ENCODE measurements at places on chromosomes 6 and 20. TPM values are rescaled to one million over a fixed set of nuclear protein-coding genes. Genes with fewer than 3 reads are reported as not detected.

SLC17A1 gene
- total RNA-seq: not detected

C6orf15 gene
- total RNA-seq: not detected

RIPOR3 gene
- total RNA-seq: 6.3 TPM

BPIFB1 gene
- total RNA-seq: not detected

KCNK15 gene
- 0.19 TPM for total RNA-seq

TUBB2B gene
- total RNA-seq: 794 TPM

CD24 gene
- 2,810 TPM for total RNA-seq

- H3K27ac ChIP-seq: no peak overlapping the region
- H3K27me3 ChIP-seq: no peaks in the 10 kb centered on the region
- peak; percentile 20 for DNase-seq
- no peaks in the 10 kb centered on the region for H3K36me3 ChIP-seq
- no peaks in the 10 kb centered on the region for H3K4me1 ChIP-seq
Measured at GRCh38 chr6:16284472-16284871, 46.1 kb downstream of the GMPR start.

- H3K27me3 ChIP-seq: peaks cover under 1% of the 10 kb centered on the region
- no peaks in the 10 kb centered on the region for H3K4me1 ChIP-seq
- no peak for DNase-seq
- H3K27ac ChIP-seq: no peak overlapping the region
- H3K36me3 ChIP-seq: no peaks in the 10 kb centered on the region
Measured at GRCh38 chr6:83846291-83846690, 6.9 kb upstream of the RIPPLY2 start.

GRCh38 chr6:74757813-74758212, 448.0 kb downstream of the COL12A1 start:
- no peak for DNase-seq
- H3K27ac ChIP-seq: no peak overlapping the region
- no peaks in the 10 kb centered on the region for H3K36me3 ChIP-seq
- H3K4me3 ChIP-seq: no peak overlapping the region
- H3K4me1 ChIP-seq: no peaks in the 10 kb centered on the region

DNA sequence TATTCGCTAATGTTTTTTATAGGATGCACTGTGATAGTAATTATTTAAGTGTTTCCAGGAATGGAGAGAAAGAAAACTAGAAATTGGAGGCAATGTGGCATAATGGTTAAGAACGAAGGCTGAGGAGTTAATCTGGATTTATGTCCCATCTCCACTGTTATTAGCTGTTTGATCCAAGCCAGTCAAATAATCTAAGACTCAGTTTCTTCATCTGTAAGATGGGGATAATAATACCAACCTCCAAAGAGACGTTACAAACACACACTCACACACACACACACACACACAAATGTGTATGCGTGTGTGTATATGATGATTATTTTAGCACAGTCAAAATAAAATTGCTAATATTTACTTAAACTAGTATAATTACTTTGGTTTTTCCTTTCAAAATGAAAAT, 36.9 kb upstream of the TPD52L1 start:
- DNase-seq: no peak
- H3K36me3 ChIP-seq: no peaks in the 10 kb centered on the region
- H3K27ac ChIP-seq: no peak overlapping the region
- no peak overlapping the region for H3K4me3 ChIP-seq

DNA sequence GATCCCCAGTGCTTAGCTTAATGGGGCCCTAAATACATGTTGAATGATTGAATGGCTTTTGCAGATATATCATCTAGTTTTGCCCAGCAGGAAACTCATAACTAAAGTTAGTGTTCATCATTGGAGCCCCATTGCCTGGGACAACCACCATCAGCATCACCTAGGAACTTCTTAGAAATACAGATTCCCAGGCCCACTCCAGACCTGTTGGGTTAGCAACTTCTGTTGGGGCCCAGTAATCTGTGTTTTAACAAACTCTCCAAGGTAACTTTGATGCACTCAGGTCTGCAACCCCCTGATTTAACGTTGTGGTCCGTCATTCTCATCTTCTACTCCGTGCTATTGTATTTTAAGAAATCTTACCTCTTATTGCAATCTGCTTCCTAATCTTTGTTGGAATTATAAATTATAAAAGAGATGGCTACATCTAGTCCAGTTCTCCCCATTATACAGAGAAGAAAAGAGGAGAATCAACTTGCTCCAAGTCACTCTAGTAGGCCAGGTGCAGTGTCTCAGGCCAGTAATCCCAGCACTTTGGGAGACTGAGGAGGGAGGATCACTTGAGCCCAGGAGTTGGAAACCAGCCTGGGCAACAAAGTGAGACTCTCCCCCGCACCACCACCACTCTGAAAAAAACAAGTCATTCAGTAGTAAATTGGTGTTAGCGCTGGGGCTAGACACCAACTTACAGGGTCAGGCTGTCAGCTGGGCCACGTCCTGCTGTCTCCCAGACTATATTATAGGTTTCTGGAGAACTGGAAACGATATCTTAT, 13.7 kb downstream of the FOXP4 start:
- peaks cover 79% of the 10 kb centered on the region for H3K4me1 ChIP-seq
- no peak overlapping the region for H3K27ac ChIP-seq
- H3K36me3 ChIP-seq: no peaks in the 10 kb centered on the region
- DNase-seq: peak; percentile 60

DNA sequence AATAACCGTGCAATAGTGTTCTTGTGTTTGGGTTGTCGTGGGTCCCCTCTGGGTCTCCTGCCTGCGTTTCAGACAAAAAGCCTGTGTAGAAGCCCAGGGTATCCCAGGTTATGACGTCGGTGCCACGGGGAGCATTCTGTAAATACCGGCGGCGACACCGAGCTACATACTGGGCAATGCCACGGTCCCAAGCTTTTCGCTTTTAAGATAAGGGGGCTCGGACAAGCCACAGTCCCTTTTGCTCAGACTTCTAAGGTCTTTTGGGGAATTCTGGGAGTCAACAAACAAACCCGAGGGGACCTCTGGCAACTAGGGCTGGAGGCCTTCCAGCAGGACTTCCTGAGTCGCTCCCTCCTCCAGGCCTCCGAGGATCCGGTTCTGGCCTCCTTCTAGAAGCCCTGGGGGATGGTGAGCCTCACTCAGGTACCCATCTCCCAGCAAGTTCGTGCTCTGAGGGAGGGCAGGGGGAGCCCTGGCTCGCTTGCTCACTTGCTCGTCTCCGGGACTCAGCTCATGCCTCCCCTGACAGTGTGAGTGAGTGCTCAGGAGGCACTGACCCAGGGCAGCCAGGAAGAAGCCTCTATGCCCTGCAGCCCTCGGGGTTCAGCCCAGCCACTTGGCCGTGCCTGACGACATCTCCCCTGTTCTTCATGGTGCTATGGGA, 62.4 kb upstream of the MRPS10 start:
- no peaks in the 10 kb centered on the region for H3K36me3 ChIP-seq
- H3K4me1 ChIP-seq: no peaks in the 10 kb centered on the region
- no peak overlapping the region for H3K27ac ChIP-seq
- H3K4me3 ChIP-seq: no peak overlapping the region
- no peaks in the 10 kb centered on the region for H3K27me3 ChIP-seq

DNA sequence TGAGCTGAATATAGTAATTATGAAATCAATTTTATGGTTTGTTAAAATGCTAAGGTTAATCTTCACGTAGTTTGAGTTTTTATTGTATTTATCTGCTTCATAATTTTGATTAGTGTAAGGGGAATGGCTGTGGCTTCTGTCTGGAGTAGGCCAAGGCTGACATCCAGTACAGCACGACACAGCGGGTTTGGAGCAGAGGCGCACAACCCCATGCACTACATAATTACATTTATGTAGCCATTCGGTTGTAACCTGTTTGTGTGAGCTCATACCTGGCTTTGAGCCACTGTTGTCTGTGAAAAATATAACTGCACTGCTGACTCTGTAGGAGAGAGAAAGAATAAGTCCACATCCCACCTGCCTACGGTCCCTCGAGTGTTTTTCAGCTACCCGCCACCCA, 615.5 kb downstream of the EYS start:
- H3K4me1 ChIP-seq: no peaks in the 10 kb centered on the region
- no peaks in the 10 kb centered on the region for H3K36me3 ChIP-seq
- no peak for DNase-seq
- H3K27me3 ChIP-seq: no peaks in the 10 kb centered on the region
- H3K27ac ChIP-seq: no peak overlapping the region

DNA sequence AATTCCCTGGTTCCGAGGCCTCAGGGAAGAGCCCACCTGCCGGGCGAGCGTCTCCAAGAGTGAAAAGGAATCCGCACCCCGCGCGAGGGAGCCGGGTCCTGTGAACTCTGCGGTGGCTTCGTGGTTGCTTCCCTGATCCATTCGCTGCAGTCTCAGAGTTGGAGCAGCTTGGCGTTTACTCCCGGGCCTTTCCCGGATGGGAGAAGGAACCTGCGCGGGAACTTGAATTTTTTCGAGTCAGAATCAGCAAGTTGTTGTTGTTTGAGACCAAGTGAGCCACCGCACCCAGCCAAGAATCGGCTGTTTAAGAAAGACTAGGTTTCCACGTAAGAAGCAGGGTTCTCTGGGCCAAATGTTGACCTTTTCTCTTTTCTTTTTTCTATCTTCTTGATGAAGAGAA, 12.9 kb downstream of the PRSS16 start:
- H3K27ac ChIP-seq: no peak overlapping the region
- peak overlapping the region; percentile 74 for H3K4me3 ChIP-seq
- peaks cover 22% of the 10 kb centered on the region for H3K27me3 ChIP-seq
- DNase-seq: peak; percentile 77
- no peaks in the 10 kb centered on the region for H3K36me3 ChIP-seq

DNA sequence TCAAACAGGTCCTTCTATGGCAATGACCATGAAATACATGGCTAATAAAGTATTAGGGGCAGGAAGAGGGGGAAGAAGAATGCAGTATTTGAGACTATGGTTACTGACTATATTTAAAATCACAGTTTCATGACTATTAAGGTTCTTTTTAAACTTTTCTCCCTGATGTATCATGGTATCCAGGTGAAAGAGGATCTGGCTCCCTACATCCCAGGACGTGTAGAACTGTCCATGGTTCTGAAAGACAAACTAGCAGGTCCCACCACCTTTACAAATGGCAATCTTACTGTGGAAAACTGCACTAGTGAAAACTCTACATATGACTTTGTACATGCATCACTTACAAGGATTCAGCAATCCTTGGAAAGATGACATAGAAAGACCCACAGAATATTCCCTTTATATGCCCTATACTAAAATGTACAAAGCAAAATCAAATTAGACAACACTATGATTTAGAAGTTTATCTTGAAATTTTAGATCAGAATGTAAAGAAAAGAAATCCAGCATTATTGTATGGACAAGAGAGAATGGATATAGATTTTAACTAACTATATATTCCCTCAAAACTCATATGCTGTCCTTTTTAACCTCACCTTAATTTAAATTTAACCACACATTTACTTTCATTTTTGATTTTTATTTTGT, 33.5 kb downstream of the RPP21 start:
- no peaks in the 10 kb centered on the region for H3K4me1 ChIP-seq
- H3K27me3 ChIP-seq: no peaks in the 10 kb centered on the region
- H3K4me3 ChIP-seq: no peak overlapping the region
- H3K36me3 ChIP-seq: no peaks in the 10 kb centered on the region

- no peaks in the 10 kb centered on the region for H3K27me3 ChIP-seq
- H3K4me1 ChIP-seq: no peaks in the 10 kb centered on the region
- H3K36me3 ChIP-seq: 0 out of 2 replicates have a peak, but pooled peaks cover 4% of the 10 kb centered on the region
- DNase-seq: no peak
- no peak overlapping the region for H3K27ac ChIP-seq
Measured at GRCh38 chr6:149071997-149072396, 245.5 kb upstream of the TAB2 start.

GRCh38 chr6:157989541-157990289, 8.1 kb downstream of the SYNJ2 start:
- no peaks in the 10 kb centered on the region for H3K27me3 ChIP-seq
- DNase-seq: peak; percentile 38
- no peak overlapping the region for H3K27ac ChIP-seq
- H3K36me3 ChIP-seq: no peaks in the 10 kb centered on the region

DNA sequence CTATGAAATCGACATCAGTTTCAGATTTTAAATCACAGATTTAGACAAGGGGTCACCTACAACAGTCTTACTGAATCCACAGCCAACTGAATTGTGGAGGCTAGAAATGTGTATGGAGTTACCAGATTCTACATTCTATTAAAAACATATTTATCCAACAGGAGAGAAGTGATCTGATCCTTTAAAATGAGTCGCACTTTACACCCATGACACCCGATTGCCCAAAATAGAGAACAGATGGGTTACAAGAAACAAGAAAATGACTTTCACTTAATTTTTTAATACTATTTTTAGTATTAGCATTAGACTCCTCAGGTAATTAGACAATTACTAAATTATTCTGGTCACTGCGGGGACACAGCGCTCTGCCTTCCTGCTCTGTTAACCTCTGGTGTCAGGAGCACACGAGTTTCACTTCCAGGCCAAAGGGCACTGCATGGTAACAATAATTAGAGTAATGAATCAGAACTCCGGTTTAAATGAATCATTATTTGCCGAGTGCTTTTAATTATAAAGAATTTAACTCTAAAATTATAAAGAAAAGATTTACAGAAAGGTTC, 108.6 kb downstream of the ATP9A start:
- H3K27ac ChIP-seq: no peak overlapping the region
- H3K4me3 ChIP-seq: no peak overlapping the region
- DNase-seq: no peak
- peaks cover 22% of the 10 kb centered on the region for H3K4me1 ChIP-seq

DNA sequence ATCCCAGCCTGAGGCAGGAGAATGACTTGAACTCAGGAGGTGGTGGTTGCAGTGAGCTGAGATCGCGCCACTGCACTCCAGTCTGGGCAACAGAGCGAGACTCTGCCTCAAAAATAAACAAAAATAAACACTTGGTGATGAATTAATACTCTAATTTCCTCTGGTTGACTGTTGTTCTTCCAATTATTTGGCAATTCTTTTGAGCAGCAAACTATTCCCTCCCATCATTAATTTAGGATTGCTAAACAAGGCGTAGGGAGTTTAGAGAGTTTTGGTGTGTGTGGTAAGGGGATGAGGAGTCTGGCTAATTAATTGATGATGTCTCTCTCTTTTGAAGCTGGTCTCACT, 2.7 kb upstream of the ID1 start:
- no peak overlapping the region for H3K27ac ChIP-seq
- no peak overlapping the region for H3K4me3 ChIP-seq
- H3K36me3 ChIP-seq: no peaks in the 10 kb centered on the region
- no peaks in the 10 kb centered on the region for H3K27me3 ChIP-seq
- peaks cover 34% of the 10 kb centered on the region for H3K4me1 ChIP-seq

DNA sequence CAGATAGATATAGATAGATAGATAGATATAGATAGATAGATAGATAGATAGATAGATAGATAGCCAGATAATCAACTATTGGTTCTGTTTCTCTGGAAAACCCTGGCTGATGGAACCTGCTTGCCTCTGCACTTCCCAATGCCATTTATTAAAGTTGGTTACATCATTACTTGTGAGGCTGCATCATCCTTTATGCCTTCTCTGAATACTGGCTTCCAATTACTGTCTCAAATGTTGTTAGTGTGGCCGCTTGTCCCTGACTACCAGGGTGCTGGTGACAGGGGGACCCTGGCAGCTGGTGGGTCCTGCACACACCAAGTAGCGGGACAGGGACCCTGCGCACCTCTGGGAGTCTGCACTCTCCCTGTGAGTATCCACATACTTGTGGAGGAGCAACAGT, 3.9 kb upstream of the SLPI start:
- no peak for DNase-seq
- peaks cover 7% of the 10 kb centered on the region for H3K4me1 ChIP-seq
- H3K27ac ChIP-seq: no peak overlapping the region
- H3K4me3 ChIP-seq: no peak overlapping the region
- no peaks in the 10 kb centered on the region for H3K36me3 ChIP-seq
